ENCODE measurements at places on chromosomes 12 and 14.

DNA sequence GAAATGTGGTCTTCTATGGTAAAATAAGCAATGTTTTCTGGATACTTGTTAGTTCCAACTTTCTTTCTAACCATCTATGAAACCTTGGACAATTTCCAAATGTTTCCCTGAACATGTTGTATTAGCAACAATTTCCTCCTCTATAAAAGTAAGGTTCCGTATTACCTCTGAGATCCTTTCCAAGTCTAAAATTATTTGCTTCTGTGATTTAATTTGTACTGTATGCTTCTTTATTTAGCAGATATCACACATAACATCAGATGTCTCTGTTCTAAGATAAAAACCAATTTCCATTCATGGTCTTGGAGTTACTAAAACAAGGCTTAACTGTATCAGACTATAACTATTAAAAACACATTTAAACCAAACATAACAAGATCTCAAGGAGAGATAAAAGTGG, 177.2 kb downstream of the FOXA1 start:
- DNase-seq: no peak

DNA sequence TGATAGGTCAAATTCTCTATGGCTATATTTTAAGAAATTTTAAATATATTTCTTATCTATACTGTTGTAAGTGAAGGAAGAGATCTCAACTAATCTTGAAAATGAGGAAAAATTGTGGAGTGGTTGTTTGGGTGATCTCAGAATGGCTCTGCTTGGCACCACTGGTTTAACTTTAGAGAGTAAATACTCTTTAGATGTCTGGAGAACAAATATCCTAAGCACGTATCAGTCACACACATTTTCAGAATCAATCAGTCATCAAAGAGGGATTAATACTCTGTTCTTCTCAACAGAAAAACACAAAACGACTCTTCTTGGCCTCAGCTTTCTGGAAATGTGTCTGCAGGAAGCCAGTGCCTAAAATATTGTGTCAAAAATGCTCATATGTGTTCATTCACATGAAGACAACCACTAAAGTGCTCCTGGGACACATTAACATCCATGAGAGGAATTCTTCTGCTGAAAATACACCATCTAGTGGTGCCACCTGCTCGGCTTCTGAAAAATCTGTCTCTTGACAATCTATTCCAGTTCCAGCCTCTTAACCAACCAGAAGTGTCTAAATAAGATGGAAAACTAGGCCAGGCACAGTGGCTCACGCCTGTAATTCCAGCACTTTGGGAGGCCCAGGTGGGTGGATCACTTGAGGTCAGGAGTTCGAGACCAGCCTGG, 81.1 kb upstream of the CCDC198 start:
- no peak for DNase-seq

DNA sequence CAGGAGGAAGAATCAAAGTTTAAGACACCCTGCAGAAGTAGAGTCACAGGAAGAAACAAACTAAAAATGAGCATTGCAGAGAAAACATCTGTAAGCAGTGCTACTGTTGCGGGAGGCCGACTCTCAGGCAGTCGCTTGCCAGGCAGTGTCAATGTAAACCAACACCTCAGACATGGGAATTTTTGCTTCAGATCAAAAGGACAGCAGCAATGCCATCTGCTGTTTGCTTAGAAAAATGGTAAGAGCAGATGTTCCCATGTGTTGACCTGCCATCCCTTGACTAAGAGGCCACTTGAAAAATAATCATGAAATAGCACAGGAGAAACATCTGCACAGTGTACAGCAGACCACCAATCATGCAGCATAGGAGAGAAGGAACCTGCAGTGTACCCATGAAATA, 196.6 kb downstream of the SLC25A21 start:
- no peak for DNase-seq

GRCh38 chr12:97757481-97758193, 295.0 kb downstream of the RMST start:
- DNase-seq: no peak

GRCh38 chr12:50824914-50825313, 17.8 kb upstream of the TMPRSS12 start:
- DNase-seq: no peak

DNA sequence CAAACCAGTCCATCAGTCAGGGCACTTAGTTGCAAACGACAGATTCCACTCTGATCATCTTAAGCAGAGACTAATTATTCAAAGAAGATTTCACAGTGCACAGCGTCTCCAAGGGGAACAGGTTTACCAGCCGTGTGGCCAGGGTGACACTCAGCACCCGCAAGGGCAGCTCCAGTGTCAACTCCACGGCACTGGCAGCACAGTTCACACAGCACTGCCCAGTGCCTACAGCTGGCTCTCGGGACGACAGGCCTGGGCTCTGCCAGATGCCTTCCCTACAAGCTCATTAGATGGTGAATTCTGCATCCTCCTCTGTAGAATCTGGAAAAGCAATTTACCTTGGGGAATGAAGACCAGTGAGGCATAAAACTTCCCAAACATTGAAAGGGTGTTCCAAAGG, 4.9 kb downstream of the OR10P1 start:
- no peak for DNase-seq

GRCh38 chr14:65179918-65180724, 77.8 kb upstream of the MAX start:
- DNase-seq: no peak

- DNase-seq: no peak
Observed at GRCh38 chr12:108985750-108986149, 35.1 kb downstream of the SVOP start.

DNA sequence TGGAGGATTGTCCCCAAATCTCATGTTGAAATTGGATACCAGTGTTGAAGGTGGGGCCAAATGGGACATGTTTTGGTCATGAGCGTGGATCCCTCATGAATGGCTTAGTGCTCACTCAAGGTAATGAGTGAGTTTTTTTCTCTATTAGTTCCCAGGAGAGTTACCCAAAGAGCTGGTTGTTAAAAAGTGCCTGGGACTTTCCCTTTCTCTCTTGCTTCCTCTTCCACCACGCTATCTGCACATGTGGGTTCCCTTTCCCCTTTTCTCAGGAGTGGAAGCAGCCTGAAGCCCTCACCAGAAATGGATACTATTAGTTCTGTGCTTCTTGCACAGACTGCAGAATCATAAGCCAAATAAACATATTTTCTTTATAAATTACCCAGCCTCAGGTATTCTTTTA, 465.4 kb downstream of the FSCB start:
- no peak for DNase-seq

- DNase-seq: no peak
Observed at GRCh38 chr14:72528863-72529175, 365.1 kb downstream of the DPF3 start.

DNA sequence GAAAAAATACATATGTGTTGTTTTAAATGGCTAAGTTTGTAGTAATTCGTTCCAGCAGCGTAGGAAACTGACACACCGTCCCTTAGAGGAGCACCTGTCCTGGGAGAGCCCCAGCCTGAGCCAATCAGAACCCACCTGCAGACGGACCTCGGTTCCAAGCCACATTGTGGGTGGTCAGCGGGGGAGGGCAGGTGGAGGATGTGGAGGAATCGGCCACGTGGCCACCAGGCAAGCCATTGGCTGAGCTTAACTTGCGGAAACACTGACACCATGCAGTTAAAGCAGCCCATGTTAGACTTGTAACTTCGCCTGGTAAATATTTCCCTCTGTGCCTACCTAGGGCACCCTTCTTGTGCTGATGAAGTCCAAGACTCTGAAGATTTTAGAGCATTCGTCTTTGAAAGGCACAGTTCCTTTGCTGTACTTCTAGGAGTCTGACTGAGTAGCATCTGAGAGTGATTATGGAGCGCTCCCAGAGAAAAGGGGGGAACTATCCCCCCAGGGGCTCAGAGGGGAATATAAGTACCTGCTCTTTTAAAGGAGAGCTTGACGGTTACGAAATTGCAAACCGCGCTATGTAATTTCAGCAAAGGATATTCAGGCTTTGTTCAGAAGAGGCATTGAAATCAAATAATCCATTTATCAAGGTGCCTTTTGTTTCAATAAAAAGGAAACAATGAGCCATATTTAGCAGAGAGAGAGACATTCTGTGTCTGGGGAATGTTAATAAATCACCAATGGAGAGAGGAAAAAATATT, 135.7 kb downstream of the TMEM132C start:
- no peak for DNase-seq

DNA sequence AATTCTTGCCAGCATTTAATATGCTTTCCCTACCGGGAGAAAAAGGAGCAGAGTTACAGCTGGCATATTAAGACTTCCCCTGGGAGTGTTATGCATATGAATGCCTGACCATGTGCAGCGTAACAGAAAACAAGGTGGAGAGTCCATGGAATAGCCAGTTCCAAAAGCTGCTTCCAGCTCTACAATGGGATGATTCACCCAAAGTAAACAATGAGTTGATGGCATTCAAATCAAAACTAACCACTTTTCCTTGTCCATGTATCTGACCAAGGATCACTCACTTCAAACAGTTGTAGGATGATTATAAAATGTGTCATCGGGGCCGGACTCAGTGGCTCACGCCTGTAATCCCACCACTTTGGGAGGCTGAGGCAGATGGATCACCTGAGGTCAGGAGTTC, 48.1 kb upstream of the BICDL1 start:
- DNase-seq: no peak

DNA sequence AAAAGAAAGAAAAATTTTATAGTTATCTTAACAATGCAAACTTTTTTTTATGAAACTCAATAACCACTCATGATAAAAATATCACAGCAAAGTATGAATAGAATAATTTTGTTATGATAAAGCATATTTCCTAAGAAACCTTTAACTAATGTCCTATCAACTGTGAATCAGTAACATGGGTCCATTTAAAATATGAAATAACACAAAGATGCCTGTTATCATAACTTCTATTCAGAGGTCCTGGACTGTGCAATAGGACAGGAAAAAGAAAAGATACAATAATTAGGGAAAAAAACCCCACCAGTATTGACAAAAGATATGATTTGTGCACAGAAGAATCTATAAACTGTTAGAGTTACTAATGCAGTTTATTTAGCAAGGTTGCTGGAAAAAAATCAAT, 245.4 kb downstream of the FOXN3 start:
- DNase-seq: no peak

GRCh38 chr12:12606781-12607589, 4.7 kb upstream of the CREBL2 start:
- DNase-seq: peak; percentile 62

DNA sequence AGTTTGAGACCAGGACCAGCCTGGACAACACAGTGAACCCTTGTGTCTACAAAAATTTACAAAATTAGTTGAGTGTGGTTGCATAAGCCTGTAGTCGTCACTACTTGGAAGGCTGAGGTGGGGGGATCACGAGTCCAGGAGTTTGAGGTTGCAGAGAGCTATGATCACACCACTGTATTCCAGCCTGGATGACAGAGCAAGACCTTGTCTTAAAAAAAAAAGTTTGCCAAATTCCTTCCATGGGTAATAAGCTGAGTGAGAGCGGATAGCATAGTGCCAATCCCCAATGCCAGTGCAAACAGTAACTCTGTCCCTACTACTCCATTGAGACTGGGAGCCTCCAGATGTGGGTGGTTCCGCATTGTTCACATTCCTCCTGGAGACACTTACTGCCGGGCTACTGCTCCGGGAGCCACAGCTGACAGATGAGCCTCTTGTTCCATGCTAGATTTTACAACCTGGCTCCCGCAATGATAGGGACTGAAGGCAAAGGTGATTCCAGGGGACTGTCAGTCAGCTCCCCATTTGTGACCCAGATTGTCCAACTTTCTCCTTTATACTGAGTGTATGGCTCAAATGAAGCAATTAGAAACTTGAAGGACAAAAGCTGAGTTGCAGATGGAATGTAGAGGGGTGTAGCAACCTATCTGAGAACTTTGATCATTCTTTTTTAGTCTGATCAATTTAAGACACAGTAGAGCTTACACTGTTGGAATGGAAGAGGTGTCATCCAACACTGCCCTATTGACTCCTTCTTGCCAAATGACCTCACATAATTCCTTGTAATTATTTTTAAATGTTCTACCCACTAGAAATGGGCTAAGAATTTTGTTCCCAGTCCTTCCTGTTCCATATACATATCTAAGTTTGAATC, 13.4 kb upstream of the FRMD6 start:
- DNase-seq: no peak

DNA sequence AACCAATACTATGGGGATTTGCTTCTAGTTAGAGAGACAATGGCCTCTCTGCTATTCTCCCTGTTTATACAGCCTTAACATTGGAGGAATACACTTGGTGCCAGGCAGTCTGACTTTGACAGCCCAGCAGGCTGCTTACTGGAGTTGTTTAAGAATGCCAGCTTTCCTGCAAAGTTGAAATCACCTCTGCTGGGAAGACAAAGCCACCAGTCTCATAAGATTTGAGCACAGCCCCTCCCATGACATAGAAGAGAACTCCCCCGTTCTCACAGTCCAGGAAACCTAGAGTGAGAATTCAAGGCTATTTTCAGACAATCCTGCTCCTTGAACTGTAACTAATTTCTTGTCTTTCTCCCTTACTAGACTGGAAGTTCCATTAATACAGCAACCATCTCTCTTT, 21.1 kb upstream of the CATSPERB start:
- DNase-seq: no peak

DNA sequence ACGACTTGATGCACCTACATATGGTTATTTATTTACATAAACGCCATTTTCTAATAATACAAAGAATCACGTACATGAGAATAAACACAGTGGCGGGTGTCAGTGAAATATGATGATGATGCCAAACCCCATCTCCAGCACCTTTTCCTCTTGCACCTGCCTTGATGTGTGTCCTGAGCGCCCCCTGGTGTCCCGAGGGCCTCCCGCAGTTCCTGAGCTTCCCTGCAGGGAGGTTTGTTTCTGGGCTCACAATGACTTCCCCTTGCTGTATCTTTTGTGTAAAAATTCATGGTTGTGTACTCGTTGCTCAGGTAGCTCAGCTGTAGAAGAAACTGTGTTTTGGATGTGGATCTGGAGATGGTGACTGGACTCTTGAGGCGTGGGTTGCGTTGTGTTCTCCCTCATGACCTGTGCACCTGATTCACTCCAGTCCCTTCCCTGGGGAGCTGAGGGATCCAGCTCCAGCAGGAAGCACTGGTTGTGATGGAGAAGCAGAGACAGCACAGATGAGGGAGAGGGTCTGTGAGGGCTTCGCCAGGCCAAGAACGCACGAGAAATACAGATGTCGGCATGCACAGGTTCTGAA, 1037.8 kb downstream of the TMEM121 start:
- DNase-seq: no peak

GRCh38 chr12:8985213-8985754, 4.1 kb upstream of the KLRG1 start:
- DNase-seq: no peak

DNA sequence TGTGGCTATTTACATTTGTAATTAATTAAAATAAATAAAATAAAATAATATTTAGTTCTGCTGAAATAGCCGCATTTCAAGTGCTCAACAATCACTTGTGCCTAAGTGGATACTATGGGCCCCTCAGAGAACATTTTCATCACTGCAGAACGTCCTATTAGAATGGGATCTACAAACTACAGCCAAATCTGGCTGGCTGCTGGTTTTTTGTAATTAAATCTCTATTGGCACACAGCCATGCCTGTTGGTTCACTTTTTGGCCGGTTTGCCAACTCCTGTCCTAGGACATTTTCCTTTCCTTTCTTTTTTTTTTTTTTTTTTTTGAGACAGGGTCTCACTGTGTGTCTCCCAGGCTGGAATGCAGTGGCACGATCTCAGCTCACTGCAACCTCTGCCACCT, 9.8 kb downstream of the CCDC63 start:
- DNase-seq: no peak
